ENCODE measurements at places on chromosomes 2 and 18.

GRCh38 chr2:201164166-201164565 is 18.8 kb upstream of the CASP10 start:
- no peak for DNase-seq

GRCh38 chr2:100641125-100641435 is 78.3 kb downstream of the PDCL3 start:
- no peak for DNase-seq

DNA sequence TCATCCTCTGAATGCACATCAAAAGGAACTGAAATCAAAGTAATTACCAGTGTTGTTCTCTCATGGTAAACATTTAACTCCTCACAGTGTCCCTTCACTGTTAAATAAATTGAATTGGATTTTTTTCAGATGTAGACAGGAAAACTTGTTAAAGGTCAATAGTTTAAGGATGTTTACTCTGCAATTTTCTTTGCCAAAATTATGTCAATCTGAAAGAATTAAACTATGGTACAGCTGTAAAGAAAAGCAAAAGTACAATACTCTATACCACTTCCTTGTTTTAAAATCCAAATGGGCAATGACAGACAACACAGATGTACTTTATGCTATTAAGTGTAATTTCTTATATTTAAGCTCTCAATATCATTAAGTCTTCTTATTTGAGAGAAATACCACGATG is 153.2 kb downstream of the WDPCP start:
- no peak for DNase-seq

- no peak for DNase-seq
Measured at GRCh38 chr2:183232161-183232865, 108.1 kb downstream of the NUP35 start.
